ENCODE measurements at places on chromosomes 6 and 20.

GRCh38 chr6:31579546-31580437, 2.4 kb downstream of the LTB start:
- no peak for DNase-seq

- no peak for DNase-seq
These were observed 7.4 kb upstream of the ADTRP start for GRCh38 chr6:11785774-11786579.

DNA sequence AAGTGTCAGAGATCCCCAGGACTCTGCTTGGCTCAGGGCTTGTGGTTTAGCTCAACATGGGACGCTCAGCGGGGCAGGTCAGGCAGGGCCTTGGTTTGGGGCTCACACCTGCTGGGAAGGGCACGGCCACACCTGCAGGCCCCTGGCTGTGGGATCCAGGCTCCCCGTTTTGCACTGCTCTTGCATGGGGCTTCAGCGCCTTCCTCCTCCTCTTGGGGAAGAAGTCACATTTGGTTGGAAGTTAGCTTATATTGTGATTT, 378.3 kb downstream of the CDH4 start:
- no peak for DNase-seq

- no peak for DNase-seq
These were observed 33.9 kb downstream of the COL12A1 start for GRCh38 chr6:75171986-75172385.

GRCh38 chr6:121222656-121223055, 111.6 kb downstream of the TBC1D32 start:
- DNase-seq = no peak

DNA sequence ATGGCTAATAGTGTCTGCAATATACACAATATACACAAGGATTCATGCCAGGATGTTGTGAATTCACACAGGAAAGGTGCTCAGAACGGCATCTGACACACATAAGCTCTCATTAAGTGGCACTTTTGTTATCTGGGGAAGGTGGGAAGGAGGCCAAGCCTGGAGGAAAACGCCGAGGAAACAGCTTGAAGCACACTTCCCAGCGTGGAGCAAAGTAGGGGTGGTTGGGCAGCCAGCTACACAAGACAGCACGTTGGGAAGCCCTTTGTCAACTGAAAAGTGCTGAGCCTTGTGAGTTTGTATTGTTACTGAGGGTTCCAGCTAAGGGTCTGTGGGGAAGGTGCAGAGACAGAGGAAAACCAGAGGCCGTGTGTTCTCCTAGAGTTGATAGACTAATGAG, 181.0 kb downstream of the ZMYND8 start:
- no peak for DNase-seq

- DNase-seq = no peak
These were observed 13.2 kb upstream of the HMGA1 start for GRCh38 chr6:34223381-34223955.

DNA sequence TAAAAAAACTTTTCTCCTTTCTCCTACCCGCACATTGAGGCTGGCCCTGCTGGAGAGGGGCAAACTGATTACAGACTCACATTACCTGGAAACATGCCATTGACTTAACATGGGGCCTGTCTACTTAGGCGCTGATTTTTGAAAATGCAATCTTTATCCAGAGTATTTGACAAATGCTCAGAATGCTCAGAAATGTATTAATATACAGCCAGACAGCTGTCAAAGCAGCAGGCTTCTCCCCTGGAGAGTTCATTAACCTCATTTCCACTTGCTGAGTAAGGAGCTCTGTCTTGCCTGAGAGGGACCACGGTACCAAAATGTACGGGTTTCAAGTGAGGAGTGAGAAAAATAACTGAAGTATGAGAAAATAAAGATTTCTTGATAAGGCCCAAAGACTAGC, 95.7 kb downstream of the PAX1 start:
- DNase-seq = no peak

GRCh38 chr20:57460781-57461465, 64.0 kb downstream of the CTCFL start:
- DNase-seq = no peak

GRCh38 chr6:136922685-136923006, 545 bp downstream of the SLC35D3 start:
- DNase-seq = peak; percentile 5

DNA sequence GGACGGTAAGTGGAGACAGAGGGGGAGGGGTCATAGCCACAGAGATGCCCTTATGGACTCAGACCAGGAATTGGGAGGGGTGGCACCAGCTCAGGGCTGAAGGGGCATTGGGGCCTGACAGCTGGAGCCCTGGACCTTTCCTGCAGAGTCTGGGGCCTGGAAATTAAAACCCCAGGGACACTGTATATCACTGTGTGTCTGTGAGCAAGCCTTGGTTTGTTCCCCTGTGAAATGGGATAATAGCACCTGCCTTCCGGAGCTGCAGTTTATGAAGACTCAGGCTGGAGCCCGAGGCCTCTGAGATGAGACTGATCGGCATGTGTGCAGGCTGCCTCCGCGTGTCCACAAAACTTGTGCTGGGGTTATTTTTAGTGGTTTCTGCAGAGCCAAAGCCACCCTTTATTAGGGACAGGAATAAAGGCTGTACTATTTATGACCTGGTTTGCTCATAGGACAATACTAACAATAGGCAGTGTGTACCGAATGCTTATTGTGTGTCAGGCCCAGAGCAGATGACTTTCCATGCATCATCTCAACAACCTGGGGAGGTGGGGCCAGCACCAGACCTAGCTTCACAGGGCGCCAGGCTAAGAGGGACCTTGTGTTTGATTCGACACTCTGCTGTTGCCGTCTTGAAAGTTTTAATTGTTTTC, 22.6 kb downstream of the MYH7B start:
- no peak for DNase-seq

DNA sequence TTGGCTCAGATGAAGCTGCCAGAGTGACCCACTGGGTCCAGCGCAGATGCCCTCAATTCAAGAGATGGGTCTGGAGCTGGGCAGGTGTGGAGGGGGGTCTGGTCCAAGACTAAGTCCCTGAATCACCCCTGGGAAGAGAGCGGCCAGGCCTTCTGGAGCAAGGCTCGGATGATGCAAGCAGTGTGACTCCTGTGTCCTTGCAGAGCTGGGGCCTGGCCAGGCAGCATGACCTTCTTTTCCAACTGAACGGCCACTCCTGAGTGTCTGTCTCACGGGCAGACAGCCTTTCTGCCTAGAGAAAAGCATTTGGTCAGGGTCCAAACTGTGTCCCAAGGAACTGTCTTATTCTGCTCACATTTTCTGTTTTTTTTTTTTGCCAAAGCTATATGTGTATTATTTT, 42.6 kb upstream of the FNDC1 start:
- no peak for DNase-seq

DNA sequence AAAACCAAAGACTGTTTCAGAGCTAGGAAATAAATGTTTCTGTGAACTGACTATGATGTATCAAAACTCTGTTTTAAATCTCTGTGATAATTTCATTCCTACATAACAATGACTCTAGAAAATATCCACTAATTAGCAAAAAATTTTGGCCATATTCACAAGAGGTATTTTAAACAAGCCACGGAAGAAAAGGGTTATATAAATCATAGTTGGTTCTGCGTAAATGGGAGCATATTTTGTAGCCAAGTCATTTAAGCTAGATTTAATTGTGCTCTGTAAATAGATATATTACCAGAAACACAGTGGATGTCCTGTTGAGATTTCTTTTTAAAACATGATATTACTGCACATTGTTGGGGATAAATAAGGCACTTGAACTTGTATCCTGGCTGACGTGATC, 416.5 kb upstream of the PLCB4 start:
- DNase-seq = no peak

DNA sequence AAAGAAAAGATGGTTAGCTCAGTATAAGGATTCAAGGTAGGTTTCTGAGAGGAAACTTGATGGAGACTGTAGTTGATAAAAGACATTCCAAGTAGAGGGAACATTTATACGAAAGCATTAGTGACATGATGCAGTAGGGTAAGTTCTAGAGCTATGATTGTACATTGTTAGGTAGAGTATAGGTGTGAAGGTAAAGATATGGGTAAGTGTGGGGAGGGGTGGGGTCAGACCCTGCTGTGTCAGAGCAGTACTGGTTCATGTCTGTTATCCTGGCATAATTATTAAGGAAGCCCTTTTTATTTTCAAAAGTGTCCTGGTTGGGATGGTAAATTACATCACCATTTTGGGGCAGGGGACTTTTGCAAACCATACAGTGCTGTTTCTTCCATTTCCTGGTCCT, 635.8 kb downstream of the COL12A1 start:
- DNase-seq = no peak

GRCh38 chr6:63464060-63464459, 108.2 kb upstream of the LOC128125822 start:
- DNase-seq = no peak

DNA sequence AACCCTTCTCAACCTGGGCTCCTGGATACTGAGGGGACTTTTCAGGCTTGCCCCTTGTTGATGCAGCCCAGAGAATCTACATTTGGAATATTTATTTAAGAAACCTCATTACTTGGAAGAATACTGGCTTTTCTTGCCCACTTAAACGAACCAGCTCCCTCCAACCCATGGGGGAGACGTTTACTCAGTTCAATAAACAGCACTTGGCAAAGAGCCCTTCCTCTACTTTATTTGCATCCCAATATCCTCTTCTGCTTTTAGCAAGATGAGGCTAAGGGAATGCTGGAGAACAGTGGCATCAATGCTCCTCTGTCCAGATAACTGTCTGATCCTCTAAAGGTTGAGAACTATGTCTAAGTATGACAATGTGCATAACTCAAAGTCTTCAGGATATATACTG, 22.2 kb downstream of the PTPRK start:
- no peak for DNase-seq

- no peak for DNase-seq
These were observed 47.9 kb downstream of the HMGN3 start for GRCh38 chr6:79186564-79186963.

- DNase-seq = peak; percentile 73
These were observed 307.4 kb downstream of the EYA4 start for GRCh38 chr6:133548423-133549159.

GRCh38 chr20:59006167-59006863, 739 bp downstream of the CTSZ start:
- DNase-seq = no peak

DNA sequence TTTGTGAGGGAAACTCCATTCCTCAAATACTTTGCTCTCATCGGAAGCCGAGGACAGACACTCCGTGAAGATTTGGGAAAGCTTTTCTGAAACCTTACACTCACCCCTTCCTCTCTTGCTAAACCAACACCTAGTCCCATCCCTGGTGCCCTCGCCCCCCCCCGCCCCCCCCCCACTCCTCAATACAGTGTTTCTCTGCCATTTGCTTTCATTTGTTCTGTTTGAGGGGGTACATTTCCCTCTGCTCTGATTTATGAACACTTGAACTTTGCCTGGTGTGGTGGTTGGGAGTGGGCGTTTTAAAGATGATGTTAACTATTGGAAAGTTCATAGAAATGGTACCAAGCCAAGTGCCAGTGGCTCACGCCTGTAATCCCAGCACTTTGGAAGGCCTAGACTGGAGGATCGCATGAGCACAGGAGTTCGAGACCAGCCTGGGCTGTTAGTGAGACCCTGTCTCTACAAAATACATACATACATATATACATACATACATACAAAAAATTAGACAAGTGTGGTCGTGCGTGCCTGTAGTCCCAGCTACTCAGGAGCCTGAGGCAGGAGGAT, 1.1 kb downstream of the RAB32 start:
- no peak for DNase-seq

GRCh38 chr6:13198168-13198567, 130.2 kb downstream of the TBC1D7 start:
- no peak for DNase-seq

- DNase-seq = no peak
These were observed 34.1 kb upstream of the LAMA4 start for GRCh38 chr6:112288475-112288874.

GRCh38 chr6:14919038-14919670, 326.7 kb upstream of the JARID2 start:
- DNase-seq = no peak

- no peak for DNase-seq
These were observed 132.6 kb downstream of the CEBPB start for GRCh38 chr20:50323209-50323608.

GRCh38 chr6:116895935-116896334, 18.9 kb downstream of the RFX6 start:
- DNase-seq = no peak

GRCh38 chr20:25218492-25218891, 23.0 kb downstream of the ENTPD6 start:
- DNase-seq = no peak

DNA sequence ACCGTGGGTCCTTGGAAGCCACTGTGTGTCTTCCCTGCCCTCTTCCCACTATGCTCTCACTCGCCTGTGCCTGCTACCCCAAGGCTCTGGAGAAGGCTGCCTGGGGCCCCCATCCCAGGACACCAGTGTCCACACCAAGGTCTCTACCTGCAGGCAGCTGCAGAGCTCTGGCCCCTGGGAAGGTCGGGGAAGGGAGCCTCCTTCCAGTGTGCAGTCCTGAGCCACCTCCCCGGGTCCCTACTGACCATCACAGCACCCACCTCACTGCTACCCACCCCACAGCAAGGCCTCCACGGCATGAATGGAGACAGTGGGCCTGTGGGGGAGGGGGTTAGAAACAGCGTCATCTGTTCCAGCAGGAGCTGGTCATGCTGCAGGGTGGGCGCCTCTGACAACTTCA, 35.6 kb downstream of the RBM38 start:
- DNase-seq = no peak

- no peak for DNase-seq
These were observed 46.8 kb downstream of the ZC2HC1B start for GRCh38 chr6:143911028-143911427.

DNA sequence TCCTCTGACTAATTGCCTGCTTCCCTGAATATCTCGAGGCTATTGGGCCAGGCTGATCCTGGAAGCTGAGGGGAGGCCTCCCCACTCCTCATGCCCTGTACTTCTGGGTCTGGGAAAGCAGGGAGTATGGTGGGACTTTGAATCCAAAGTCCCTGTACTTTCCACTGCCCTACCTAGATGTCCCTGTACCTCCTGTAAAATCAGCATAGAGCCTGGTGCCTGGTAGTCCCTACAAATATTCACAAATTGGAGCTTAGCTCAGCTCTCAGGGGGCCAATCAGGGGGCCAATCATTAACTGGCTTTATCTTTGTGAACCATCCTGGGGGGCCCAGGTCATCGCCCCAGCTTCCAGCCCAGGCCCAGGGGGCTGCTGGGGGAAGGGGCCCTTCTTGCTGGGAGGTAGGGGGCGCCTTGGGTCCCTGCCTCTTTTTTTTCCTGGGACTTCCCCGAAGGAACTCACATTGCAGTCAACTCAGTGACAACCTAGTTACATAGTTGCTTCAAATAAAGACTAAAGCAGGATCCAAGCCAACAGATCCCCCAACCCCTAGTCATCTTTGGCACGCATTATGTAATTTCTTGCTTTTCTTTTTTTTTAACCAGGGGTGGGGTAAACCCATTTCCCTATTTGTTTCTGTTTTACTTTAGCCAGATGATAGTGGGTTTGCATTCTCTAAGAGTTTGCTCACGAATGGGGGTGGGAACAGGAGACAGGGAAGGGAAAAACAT, 6.9 kb upstream of the VEGFA start:
- DNase-seq = no peak

DNA sequence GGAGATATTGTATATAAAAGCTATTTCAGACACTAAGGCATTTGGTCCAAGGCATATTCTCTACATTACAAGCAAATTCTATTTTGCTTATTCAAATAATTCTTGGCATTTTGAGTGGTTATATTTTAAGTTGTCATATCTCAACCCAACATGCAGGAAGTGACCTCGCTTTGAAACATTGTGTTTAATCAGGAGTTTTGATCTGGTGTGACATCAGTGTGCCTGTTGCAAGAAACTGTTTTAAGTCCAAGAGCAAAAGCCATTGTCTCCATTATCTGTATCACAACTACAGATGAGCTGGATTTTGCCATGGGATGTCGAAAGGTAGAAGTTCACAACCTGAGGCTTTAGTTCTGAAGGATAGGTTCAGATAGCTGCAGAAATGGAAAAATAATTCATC, 509.9 kb upstream of the ID4 start:
- no peak for DNase-seq

All from A549 (cell line).